Activated CD4-positive, CD25-positive, alpha-beta regulatory T cell treated with anti-CD3 and anti-CD28 coated beads, Interleukin-2, amount 50 U/mL, for 24 hours (primary cell): ENCODE measurements at places on chromosomes 5 and 9.

DNA sequence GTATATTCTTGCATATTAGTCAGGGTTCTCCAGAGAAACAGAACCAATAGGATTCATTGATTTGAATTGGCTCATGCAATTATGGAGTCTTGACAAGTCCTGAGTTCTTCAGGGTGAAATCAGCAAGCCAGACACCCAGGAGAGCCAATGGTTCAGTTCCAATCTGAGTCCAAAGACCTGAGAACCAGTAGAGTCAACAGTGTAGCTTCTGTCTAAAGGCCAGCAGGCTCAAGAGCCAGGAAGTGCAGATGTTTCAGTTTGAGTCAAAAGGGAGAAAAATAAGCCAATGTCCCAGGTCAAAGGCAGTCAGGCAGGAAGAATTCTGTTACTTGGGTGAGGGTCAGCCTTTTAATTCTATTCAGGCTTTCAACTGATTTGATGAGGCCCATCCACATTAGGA lies 37.8 kb upstream of the ANKRD34B start:
- ATAC-seq: no peak

DNA sequence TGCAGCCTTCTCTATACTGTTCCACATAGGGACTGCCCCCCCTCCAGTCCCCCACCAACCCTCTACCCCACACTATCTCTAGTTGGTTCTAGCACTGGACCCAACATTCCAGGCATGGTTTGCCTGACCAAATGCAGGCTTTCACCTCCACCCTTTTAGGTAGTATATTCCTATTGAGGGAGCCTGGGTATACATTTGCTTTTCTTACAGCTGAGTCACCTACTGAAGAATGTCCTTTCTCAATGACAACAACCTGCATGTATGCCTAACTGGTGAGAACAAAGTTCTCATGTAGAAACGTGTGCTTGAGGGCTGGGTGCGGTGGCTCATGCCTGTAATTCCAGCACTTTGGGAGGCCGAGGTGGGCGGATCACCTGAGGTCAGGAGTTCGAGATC lies 8.2 kb downstream of the TNIP1 start:
- no peak for ATAC-seq

GRCh38 chr5:157594257-157594656 lies 18.7 kb upstream of the ADAM19 start:
- peak; percentile 8 for ATAC-seq

DNA sequence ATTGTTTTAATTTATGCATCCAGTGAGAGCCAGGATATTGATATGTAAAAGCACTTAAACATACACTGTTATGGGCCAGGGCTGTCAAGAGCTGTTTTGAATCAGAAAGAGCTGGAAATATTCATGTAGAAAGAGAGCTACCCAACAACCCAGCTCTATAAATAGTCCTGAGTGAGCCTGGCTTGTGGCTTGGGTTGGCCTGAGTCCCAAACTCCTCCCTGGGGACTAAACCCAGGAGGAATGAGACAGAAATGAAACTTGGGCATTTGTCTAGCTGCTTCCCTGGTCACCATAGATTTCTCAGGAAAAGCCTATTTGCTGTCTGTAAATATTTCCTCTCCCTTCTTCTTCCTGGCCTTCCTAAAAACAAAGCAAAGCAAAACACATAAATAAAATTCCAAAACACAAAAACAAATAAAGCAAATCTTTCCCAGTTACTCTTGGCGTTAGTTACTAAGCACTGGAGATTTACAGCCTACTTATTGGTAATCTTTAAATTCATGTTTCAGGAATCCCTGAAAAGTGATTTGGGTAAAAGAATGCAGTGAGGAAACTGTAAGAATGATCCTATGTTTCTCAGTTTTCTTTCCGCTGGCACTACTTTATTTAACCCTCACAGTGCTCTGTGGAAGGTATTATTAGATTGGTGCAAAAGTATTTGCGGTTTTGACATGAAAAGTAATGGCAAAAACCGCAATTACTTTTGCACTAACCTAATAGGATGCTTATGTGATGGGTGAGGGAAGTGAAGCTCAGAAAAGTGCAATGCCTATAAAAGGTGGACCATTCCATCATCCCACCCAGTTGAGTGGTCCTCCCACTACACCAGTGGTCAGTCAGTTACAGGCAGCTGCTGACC lies 111.8 kb downstream of the CARTPT start:
- no peak for ATAC-seq

GRCh38 chr5:58717303-58718007 lies 134.6 kb downstream of the RAB3C start:
- ATAC-seq: no peak

DNA sequence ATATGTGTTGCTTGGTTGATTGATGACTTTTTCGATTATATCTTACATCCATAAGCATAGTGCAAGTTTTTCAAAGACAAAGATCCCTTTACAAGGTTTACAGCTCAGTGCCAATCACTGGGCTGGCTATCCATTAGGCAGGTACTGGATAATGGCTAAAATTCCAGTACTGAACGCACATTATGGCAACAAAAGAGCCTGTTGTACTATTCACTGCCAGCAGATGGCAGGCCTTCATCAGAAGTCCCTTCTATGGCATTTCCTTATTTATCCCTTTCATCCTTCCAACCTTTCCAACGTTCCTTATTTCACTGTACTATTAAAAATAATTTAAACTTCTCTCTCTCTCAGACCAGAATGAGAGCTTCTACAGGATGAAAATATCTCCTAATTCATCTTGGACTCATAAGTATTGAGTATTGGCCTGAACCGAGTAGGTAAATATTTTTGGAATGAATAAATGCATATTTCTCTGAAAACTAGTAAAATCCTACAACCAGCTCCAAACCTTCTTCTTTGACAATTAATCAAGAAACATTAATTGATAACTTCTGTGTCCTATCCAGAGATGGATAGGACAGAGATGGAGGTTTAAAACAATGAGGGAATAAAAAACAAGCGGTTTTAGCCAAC lies 6.7 kb upstream of the WNT8A start:
- no peak for ATAC-seq

- ATAC-seq: no peak
These were observed 760 bp downstream of the NPR3 start for GRCh38 chr5:32711681-32712480.

GRCh38 chr9:2765250-2765880 lies 48.1 kb downstream of the KCNV2 start:
- peak; percentile 19 for ATAC-seq

- ATAC-seq: peak; percentile 57
These were observed 590 bp downstream of the RASGRF2 start for GRCh38 chr5:80960531-80961375.

- no peak for ATAC-seq
These were observed 39.6 kb upstream of the CSNK1G3 start for GRCh38 chr5:123472150-123472924.

GRCh38 chr5:169301386-169301934 lies 521 bp upstream of the SLIT3 start:
- ATAC-seq: no peak

DNA sequence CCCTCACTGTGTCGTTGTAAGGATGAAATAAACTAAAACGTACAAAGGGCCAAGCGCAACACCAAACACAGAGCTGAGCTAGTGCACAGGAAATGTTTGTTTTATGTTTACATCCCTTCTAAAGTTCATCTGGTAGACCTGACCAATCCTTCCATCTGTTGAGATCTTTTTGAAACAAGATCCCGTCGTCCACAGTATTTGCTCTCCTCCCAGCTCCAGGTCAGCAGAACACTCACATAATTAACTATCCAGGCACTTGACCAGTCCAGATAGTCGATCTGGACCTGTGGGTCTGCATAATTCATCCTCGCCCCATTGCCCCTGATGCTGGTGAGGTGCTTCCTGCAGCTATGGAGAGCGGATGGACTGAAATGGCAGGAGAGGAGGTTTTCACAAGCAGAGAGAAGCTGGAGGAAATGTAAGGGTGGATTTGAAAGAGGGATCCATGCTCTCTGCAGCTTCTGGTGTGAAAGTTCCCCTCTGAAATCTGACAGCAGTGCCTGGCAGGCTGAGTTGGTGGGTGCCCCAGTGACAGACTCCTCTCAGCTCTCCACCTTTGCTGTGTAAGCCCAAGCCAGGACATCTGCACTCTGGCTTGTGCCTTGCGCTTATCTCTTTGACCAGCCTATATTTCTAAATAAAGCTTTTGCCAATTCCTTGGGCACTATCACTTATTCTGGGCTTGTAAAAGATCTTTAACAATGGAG lies 102.4 kb downstream of the TTLL11 start:
- no peak for ATAC-seq

GRCh38 chr5:155540000-155540595 lies 526.5 kb downstream of the KIF4B start:
- ATAC-seq: no peak

DNA sequence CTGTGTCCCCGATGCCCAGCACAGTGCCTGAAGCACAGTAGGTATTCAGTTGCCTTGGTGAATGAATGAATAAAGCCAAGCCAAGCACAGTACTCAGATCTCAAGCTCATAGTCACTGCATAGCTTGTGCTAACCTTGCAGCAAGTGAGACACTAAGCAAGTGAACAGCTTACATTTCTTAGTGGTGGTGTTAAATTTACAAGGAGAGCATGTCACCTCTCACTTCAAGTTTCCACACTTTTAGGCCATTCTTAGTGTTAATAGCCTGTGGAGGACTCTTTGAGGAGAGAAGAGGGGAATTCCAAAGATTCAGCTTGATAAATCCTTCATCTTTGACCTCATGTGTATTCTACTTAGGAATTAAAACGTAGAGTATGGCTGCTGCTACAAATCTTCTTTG lies 104.7 kb downstream of the C9orf152 start:
- no peak for ATAC-seq

DNA sequence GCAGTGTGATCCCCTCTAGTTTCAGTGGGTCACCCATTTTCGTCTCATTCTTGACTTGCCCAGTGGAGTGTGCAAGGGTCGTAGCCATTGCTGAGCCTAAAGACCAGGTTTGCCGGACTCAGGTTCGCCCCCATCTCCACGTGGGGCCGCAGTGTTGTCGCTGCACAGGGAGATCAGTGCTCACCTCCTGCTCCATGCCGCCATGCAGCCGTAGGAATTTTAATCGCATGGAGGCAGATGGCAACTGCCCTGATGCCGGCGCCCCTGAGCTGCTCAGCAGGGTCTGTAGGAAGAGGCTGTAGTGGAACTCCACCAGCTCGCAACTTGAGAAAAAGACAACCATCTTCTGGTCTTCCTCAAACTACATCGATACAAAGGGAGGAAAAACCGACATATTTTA lies 24.1 kb downstream of the DDX31 start:
- no peak for ATAC-seq

- ATAC-seq: no peak
These were observed 6.1 kb upstream of the PRUNE2 start for GRCh38 chr9:76911971-76912370.

GRCh38 chr9:116870566-116870965 lies 183.5 kb downstream of the TRIM32 start:
- no peak for ATAC-seq

DNA sequence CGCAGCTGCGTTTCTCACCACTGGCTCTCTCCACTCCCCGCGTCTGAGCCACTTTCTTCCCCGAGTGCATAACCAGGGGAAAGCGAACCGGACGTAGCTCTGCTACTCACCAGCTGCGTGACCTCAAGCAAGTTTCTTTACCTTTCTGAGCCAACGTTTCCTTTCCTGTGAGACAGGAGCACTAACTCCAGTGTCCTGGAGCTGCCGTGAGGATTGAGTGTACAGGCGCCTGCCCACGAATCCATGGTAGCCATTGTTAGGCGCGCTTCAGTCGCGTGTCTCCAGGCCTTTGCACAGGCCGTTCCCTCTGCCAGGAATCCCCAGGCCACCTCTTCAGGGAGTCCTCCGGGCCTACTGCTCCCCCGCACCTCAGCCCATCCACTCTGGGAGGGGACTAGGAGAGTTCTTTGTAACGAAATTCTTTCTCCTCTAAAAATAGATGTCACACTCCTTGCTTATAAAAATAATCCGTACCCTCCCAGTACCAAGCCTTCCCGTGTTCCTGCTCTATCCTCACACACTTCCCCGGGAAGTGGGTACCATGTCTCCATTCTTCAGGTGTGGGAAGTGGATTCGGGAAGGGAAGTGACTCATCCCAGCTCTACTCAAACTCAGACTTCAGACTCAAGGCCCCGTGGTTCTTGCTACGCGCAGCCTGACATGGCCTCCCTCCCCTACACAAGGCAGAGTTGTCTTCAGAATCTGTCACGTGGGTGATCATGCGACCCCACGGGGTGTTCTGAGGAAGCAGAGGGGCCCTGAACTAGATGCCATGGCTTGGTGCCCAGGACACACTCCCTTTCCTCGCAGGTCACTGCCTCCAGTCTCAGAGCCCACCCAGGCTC lies 16.1 kb upstream of the CRB2 start:
- ATAC-seq: peak; percentile 71

GRCh38 chr5:107990881-107991810 lies 320.4 kb upstream of the EFNA5 start:
- no peak for ATAC-seq

GRCh38 chr9:95007226-95007869 lies 280.8 kb downstream of the AOPEP start:
- ATAC-seq: no peak

GRCh38 chr9:7363777-7364477 lies 435.7 kb downstream of the DMAC1 start:
- ATAC-seq: no peak

DNA sequence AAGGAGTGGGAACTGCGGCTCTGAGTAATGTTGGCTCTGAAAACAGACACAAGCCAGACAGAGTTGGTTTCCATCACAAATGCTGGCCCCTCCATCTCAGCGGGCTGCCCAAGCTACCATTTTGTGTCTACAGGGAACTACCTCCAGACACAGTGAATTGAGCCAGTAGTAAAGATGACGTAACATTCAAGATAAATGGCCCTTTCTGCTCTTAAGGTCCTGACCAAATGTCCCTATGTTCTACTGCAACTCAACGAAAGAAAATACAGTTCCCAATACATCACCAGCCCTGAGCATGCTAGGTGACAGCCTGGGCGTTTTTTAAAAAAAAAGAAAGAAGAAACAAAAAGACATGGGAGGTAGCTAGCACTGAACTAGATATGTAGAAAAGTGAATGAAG lies 227.8 kb upstream of the RASEF start:
- no peak for ATAC-seq

GRCh38 chr5:136484808-136485325 lies 119.5 kb upstream of the TRPC7 start:
- no peak for ATAC-seq

- ATAC-seq: no peak
These were observed 789.3 kb downstream of the SEMA5A start for GRCh38 chr5:8756498-8757084.

DNA sequence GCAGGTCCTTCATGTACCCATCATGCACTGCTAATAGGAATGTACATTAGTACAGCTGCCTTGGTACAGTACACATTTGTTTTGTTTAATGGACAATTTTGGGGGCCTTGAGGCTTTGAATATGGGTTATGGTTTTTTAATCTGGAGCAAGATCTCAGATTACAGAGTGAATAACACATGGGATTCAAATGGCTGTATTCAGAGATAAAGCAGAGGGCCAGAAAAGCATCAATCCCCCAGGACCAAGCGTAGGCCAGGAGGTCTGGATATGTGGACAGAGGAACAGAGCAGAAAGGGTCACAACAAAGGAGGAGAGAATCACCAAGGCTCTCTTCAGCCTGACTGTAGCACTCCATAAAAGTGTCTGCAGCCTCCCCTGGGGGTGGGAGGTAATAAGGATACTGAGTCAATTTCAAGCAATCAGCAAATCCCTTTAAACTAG lies 47.7 kb upstream of the STK32A start:
- no peak for ATAC-seq

GRCh38 chr5:157219491-157220271 lies 39.0 kb downstream of the ITK start:
- peak; percentile 59 for ATAC-seq

- no peak for ATAC-seq
These were observed 584.5 kb downstream of the ACTL7B start for GRCh38 chr9:108271236-108271635.
